Activated CD8-positive, alpha-beta memory T cell treated with anti-CD3 and anti-CD28 coated beads, Interleukin-2, amount 10 ng/mL, durations not matched to agents 7 days and 5 days (primary cell): ENCODE measurements at places on chromosomes 4 and X. TPM values are rescaled to one million over a fixed set of nuclear protein-coding genes. Genes with fewer than 3 reads are reported as not detected.

- H3K4me3 ChIP-seq = no peak overlapping the region
- no peak for DNase-seq
- H3K36me3 ChIP-seq = no peaks in the 10 kb centered on the region
- no peaks in the 10 kb centered on the region for H3K27me3 ChIP-seq
These were observed 218.6 kb downstream of the CHM start for GRCh38 chrX:85828771-85829170.

The NAP1L3 gene
- total RNA-seq = 0.47 TPM

The ANOS1 gene
- total RNA-seq = not detected

The CD40LG gene
- 5.9 TPM for total RNA-seq

The MAGED4 gene
- total RNA-seq = 0.32 TPM

GRCh38 chr4:78599147-78599546 lies 47.6 kb downstream of the ANXA3 start:
- no peak overlapping the region for H3K4me3 ChIP-seq
- H3K27me3 ChIP-seq = peaks cover 28% of the 10 kb centered on the region
- DNase-seq = no peak
- H3K4me1 ChIP-seq = no peaks in the 10 kb centered on the region

GRCh38 chr4:156756118-156756517 lies 215.5 kb downstream of the PDGFC start:
- no peak overlapping the region for H3K27ac ChIP-seq
- no peaks in the 10 kb centered on the region for H3K36me3 ChIP-seq
- H3K4me1 ChIP-seq = no peaks in the 10 kb centered on the region
- no peak overlapping the region for H3K4me3 ChIP-seq
- DNase-seq = no peak
- H3K27me3 ChIP-seq = no peaks in the 10 kb centered on the region

The TBC1D19 gene
- total RNA-seq = 4.3 TPM

The DHRSX gene
- total RNA-seq = 22.5 TPM

- no peak for DNase-seq
- no peaks in the 10 kb centered on the region for H3K36me3 ChIP-seq
- no peak overlapping the region for H3K4me3 ChIP-seq
- no peaks in the 10 kb centered on the region for H3K27me3 ChIP-seq
- peaks cover 2% of the 10 kb centered on the region for H3K4me1 ChIP-seq
- no peak overlapping the region for H3K27ac ChIP-seq
These were observed 21.4 kb downstream of the PHEX start for GRCh38 chrX:22053481-22053880.

GRCh38 chr4:106201373-106201772 lies 114.6 kb downstream of the TBCK start:
- H3K27me3 ChIP-seq = no peaks in the 10 kb centered on the region
- no peak for DNase-seq
- no peaks in the 10 kb centered on the region for H3K36me3 ChIP-seq

DNA sequence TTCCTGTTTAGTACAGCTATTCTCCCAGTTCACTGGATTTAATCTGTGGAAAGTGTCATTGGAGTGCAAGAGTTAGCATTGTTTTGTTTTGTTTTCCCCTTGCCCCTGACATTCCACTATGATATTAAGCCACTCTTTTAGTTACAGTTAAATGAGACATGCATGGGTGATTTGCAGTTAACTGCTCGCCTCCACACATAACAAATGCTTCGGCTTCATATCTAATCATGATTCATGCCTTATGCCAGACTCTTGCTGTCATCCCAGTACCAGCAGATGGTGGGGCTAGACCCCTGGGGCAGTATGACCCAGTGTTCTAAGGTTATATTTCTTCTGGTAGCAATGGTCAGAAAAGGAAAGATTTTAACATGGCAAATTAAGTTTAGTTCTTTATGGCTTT lies 80.1 kb downstream of the RAP1GDS1 start:
- no peaks in the 10 kb centered on the region for H3K27me3 ChIP-seq
- no peak for DNase-seq
- H3K27ac ChIP-seq = no peak overlapping the region

GRCh38 chrX:9482408-9482807 lies 17.6 kb downstream of the TBL1X start:
- H3K4me3 ChIP-seq = no peak overlapping the region
- no peak overlapping the region for H3K27ac ChIP-seq
- DNase-seq = no peak
- H3K27me3 ChIP-seq = no peaks in the 10 kb centered on the region
- H3K36me3 ChIP-seq = peaks cover 35% of the 10 kb centered on the region

DNA sequence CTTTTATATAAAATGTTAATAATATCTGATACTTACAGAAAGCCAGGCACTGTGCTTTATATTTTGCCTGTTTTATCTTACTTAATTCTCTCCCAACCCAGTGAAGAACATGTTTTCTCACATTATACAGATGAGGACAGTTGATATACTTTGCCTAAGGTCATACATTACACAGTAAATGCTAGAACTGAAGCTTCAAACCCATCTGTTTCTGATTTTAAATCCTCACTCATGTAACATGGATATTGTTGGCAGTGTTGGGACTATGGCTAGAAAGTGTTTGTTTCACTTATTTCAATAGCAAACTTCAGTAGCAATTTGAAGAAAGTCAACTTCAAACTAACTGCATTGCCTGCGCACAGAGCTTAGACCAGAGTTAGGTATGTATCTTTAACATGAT lies 57.4 kb downstream of the RAPGEF2 start:
- H3K27ac ChIP-seq = no peak overlapping the region
- no peak for DNase-seq
- H3K36me3 ChIP-seq = no peaks in the 10 kb centered on the region
- H3K4me1 ChIP-seq = peaks cover 5% of the 10 kb centered on the region
- no peaks in the 10 kb centered on the region for H3K27me3 ChIP-seq
- H3K4me3 ChIP-seq = no peak overlapping the region

The GBA3 gene
- not detected for total RNA-seq

DNA sequence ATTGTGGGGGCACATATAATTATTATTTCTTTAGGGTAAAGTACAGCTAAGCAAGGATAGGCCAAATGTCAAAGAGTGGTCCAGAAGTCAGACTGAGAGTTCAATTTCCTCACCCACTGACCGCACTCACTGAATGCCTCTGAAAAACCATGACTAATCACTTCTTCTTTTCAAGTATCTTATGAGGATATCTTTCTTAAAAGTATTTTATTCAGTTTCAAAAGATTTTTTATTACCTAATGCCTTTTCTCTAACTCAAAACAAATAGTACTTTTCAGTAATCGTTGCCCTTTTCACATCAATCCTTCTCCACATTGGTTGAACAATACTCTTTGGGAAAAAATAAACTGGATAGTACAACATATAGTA lies 61.7 kb upstream of the CAMK2D start:
- no peaks in the 10 kb centered on the region for H3K36me3 ChIP-seq
- no peak for DNase-seq
- no peak overlapping the region for H3K4me3 ChIP-seq
- H3K27me3 ChIP-seq = no peaks in the 10 kb centered on the region

The TKTL2 gene
- not detected for total RNA-seq

DNA sequence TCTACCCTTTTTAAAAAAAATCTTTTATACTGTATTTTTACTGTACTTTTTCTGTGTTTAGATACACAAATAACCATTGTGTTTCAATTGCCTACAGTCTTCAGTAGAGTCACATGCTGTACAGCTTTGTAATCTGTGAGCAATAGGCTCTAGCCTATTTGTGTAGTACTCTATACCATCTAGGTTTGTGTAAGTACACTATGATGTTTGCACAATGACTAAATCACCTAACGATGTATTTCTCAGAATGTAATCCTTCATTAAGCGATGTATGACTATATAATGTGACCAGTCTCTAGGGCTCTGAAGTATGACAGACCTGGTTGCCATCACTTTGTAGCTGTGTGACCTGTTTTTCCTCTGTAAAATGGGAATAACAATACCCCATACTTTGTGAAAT lies 14.2 kb upstream of the DCAF4L1 start:
- no peak for DNase-seq
- peaks cover 7% of the 10 kb centered on the region for H3K36me3 ChIP-seq
- no peaks in the 10 kb centered on the region for H3K27me3 ChIP-seq
- H3K27ac ChIP-seq = no peak overlapping the region
- H3K4me1 ChIP-seq = no peaks in the 10 kb centered on the region

GRCh38 chr4:122976111-122976510 lies 53.7 kb upstream of the NUDT6 start:
- DNase-seq = no peak
- H3K4me3 ChIP-seq = no peak overlapping the region
- H3K27ac ChIP-seq = no peak overlapping the region
- H3K27me3 ChIP-seq = no peaks in the 10 kb centered on the region
- H3K36me3 ChIP-seq = peaks cover 70% of the 10 kb centered on the region

DNA sequence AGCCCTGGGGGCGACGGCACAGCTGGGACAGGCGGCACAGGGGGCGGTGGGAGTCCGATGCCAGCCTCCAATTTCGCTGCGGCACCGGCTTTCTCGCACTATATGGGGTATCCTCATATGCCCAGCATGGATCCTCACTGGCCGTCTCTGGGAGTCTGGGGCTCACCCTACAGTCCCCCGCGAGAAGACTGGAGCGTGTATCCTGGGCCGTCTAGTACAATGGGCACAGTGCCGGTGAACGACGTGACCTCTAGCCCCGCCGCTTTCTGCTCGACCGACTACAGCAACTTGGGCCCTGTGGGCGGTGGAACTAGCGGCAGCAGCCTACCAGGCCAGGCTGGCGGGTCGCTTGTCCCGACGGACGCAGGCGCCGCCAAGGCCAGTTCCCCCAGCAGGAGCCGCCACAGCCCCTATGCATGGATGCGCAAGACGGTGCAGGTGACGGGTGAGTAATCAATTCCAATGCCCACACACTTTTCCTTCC lies 500 bp downstream of the CDX4 start:
- peaks cover 46% of the 10 kb centered on the region for H3K27me3 ChIP-seq
- H3K4me3 ChIP-seq = no peak overlapping the region
- H3K27ac ChIP-seq = no peak overlapping the region
- H3K4me1 ChIP-seq = no peaks in the 10 kb centered on the region
- DNase-seq = no peak
- H3K36me3 ChIP-seq = no peaks in the 10 kb centered on the region

DNA sequence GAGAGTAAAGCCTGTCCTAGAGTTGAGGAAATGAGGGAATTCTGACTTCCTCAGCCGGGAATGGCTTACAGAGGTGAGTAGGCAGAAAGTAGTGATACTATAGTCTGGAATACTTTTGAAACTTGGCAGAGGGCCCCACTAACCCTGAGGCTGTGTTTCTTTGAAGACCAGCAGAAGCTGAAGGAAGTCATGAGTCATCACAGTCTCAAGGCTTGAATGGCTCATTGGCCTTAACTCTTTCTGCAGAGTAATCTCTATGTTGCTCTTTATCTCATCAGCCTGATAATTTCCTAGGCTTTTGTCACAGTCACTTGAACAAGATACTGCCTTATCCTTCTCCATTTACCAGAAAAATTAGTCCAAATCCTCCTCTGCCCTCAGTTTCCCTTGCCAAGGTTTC lies 80.8 kb downstream of the ANKRD50 start:
- DNase-seq = no peak
- H3K36me3 ChIP-seq = no peaks in the 10 kb centered on the region
- no peak overlapping the region for H3K4me3 ChIP-seq
- H3K27ac ChIP-seq = no peak overlapping the region
- H3K4me1 ChIP-seq = no peaks in the 10 kb centered on the region
- no peaks in the 10 kb centered on the region for H3K27me3 ChIP-seq

DNA sequence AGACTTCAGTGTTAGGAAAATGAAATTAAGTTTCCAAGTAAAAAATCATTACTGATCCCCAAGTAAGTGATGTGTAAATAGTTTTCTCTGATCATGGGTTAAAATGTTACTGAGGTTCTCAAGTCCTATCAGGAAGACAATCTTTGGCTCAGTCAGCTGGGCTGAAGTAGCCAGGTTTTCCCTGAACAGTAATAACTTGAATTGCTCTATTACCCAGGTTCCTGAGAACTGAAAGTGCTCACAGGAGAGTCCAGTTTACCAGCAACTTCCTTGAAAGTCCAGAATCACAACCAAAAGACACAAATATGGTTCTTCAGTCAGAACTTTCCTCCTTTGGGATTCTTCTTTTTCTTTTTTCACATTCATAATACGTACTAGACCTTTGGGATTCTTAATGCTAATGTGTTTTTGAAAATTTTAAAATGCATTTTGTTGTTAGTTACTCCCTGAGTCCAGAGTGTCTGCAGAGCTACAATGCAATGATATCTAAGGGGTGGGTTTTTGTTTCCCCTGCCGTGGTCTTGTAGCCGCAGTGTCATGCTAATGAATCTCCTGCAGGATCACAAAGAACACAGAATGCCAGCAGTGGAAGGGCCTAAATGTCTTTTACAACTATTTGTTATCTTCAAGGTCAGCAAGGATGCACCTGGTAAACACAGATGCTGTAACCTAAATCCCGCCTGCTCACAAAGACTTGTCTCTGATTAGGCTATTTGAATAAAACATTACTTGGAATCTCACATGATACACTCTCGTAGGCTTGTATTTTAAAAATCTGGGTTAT lies 439.8 kb upstream of the NR3C2 start:
- H3K27me3 ChIP-seq = no peaks in the 10 kb centered on the region
- H3K4me1 ChIP-seq = no peaks in the 10 kb centered on the region
- H3K36me3 ChIP-seq = no peaks in the 10 kb centered on the region
- no peak overlapping the region for H3K4me3 ChIP-seq
- H3K27ac ChIP-seq = no peak overlapping the region
